IMR-90 (cell line): ENCODE measurements at places on chromosomes 12 and 14. TPM values are rescaled to one million over a fixed set of nuclear protein-coding genes. Genes with fewer than 3 reads are reported as not detected.

DNA sequence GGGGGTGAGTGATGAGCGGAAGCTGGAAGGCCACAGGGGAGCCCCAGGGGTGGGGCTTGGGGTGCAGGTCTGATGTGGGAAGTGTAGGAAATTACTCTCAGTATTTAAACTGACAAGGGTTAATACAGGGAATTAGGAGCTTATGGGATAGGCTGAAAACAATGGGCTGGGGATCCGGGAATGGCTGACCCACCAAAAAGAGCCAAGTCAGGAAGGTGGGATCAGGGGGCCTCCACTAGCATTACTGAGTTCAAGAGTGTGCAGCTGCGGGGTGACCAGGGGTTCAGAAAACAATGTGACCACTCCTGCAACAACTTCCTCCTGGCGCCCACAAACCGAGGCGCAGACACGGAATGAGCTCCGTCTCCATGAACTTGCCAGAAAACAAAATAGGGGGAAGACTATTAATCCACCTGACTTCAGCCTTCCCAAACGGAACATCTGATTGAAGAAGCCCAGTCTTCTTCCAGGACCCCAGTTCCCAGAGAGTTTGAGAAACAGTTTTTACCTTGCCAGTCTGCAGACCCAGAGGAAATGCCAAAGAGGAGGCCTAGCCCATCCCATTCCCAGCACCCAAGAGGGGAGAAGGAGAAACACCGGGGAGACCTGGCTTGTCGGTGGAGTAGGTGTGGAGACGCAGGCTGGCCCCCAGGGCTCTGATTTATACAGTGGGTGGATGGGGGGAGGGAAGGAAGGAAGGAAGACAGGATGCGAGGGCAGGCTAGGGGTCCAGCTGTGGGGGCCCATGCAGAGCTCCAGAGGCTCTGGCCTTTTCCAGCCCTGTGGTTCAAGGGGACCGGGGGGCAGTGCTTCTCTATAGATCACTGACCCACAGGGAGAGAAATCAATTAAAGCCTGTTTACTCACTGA, 16.5 kb upstream of the YY1 start:
- no peak for DNase-seq

DNA sequence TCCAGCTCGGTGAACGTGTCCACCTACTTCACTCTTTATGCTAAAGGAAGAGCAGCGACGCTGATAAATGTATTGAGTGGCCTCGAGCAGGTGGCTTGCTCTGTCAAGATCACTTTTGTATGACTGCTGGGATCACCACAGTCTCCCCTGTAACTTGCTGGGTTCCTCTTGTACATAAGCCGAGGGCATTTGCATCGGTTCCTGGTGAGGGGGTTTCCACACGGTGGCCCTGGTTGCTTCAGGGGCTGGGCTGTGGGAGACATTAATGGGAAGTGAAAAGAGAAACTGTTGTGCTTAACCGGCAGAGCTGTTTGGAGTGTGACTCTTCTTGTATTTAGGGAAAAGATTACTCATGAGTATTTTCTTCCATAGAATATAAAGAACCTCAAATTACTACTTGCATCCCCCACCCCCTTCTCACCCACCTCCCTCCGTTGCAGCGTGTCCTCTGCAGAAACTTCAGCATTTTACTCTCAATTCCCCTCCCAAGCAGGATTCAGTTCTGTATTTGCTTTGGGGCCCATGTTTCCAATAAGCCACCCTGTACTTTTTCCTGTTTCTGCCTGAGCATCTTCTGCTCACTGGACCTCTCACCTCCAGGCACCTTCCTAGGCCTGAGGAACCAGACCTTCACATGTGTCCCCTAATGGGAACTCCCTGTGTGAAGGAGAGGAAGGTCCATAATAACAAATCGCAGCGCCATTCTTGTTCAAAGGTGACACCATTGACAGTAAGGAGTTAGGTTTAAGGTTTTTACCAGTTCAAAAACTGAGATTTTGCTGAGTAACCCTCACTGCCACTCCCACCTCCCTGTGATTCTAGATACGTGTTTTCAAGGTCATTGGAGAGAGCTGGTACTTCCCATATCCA, 187.0 kb downstream of the ETV6 start:
- no peak for DNase-seq

GRCh38 chr12:62605981-62606380, 139.4 kb downstream of the MON2 start:
- DNase-seq = no peak

The ENO2 gene
- total RNA-seq = 20.8 and 28.3 TPM in 2 replicates
